Cardiac septum (tissue), 1 donor: ENCODE measurements at places on chromosomes 2 and 18. TPM values are rescaled to one million over a fixed set of nuclear protein-coding genes. Genes with fewer than 3 reads are reported as not detected.

GPR45 gene
- total RNA-seq: not detected

MPV17 gene
- 69.3 TPM for total RNA-seq

DSC1 gene
- 10.0 TPM for total RNA-seq

TANK gene
- total RNA-seq: 30.1 TPM

TMEM182 gene
- total RNA-seq: 135 TPM

CCT4 gene
- total RNA-seq: 91.8 TPM

CDH19 gene
- 14.8 TPM for total RNA-seq

NYAP2 gene
- 0.05 TPM for total RNA-seq

CRIM1 gene
- total RNA-seq: 125 TPM

SERPINB3 gene
- total RNA-seq: not detected

KCNS3 gene
- 3.7 TPM for total RNA-seq

SPRED2 gene
- 22.0 TPM for total RNA-seq

CHRNG gene
- not detected for total RNA-seq

MERTK gene
- 5.8 TPM for total RNA-seq

HOXD8 gene
- total RNA-seq: 1.1 TPM

ZNF385B gene
- 6.7 TPM for total RNA-seq

GRHL1 gene
- 1.1 TPM for total RNA-seq

ANKRD36 gene
- 6.5 TPM for total RNA-seq

COL4A3 gene
- 1.6 TPM for total RNA-seq

DES gene
- total RNA-seq: 21,230 TPM

HNRNPA3 gene
- 95.7 TPM for total RNA-seq

ESCO1 gene
- 9.4 TPM for total RNA-seq

ANKRD30B gene
- not detected for total RNA-seq

SERPINB13 gene
- total RNA-seq: not detected

GAD1 gene
- 0.46 TPM for total RNA-seq

BMPR2 gene
- 83.6 TPM for total RNA-seq

CRYGD gene
- total RNA-seq: not detected

GRB14 gene
- total RNA-seq: 2.2 TPM

ASIC4 gene
- total RNA-seq: 0.32 TPM
